ENCODE measurements at places on chromosomes 7 and 10. TPM values are rescaled to one million over a fixed set of nuclear protein-coding genes. Genes with fewer than 3 reads are reported as not detected.

NODAL gene
- 0.12 TPM for total RNA-seq

UNCX gene
- total RNA-seq: not detected

- no peak for DNase-seq
Observed at GRCh38 chr7:37129035-37129425, 319.6 kb downstream of the ELMO1 start.

SEC31B gene
- 13.5 TPM for total RNA-seq

DNA sequence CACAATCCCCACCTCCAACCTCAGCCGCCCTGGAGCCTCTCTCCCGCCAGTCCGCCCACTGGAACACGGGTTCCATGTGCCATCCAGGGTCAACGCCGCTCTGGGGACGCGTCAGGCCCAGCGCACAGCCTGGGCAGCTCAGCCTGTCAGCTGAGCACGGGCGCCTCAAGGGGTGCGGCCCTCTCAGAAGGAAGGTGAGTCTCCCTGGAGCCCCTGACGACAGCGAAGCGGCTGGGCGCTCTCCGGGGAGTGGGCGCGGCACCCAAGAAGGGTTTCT is 1.2 kb upstream of the SLC18A3 start:
- no peak for DNase-seq

LIPJ gene
- not detected for total RNA-seq

- DNase-seq: peak; percentile 10
Observed at GRCh38 chr7:149869867-149870266, 3.9 kb upstream of the ATP6V0E2 start.

FIS1 gene
- 190 TPM for total RNA-seq

- DNase-seq: no peak
Observed at GRCh38 chr10:132328738-132329137, 3.3 kb upstream of the LRRC27 start.

BAZ1B gene
- total RNA-seq: 50.7 TPM

DNA sequence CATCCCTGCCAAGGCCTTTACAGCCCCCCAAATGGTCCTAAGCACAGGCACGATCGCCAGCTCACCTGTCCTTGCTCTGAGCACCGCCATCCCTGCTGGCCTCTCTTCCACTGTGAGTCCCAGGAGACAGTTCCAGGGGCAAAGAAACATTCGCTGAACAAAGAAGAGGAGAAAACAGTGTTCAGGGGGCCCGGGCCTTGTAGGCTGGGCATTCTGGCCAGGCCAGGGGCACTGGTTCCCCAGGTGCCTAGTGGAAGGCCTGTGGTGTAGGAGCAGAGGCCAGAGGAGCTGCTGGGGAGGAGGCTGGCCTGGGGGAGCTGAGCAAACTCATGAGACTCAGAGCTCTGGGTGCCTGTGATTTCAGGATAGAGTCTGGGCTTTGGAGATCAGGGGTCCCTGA is 22.6 kb downstream of the AQP1 start:
- no peak for DNase-seq

DNA sequence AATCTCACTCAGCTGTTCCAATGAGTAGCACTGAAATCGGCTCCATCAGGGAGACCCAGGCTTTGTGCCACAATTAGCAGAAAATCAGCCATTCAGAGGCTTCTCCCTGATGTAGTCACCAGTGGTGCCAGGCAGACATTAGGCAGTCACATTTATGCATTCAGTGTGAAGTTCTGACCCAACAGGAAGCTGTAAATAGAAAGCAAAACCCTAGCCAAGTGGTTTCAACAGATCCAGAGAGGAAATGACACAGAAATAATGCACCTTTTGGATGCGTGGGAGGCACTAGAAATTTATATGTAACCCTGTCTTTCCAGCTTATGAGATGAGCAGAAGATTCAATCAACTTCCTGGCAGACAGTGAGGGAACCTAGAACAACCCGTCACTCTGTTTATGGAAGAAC is 186.4 kb downstream of the PDE1C start:
- DNase-seq: no peak

DNA sequence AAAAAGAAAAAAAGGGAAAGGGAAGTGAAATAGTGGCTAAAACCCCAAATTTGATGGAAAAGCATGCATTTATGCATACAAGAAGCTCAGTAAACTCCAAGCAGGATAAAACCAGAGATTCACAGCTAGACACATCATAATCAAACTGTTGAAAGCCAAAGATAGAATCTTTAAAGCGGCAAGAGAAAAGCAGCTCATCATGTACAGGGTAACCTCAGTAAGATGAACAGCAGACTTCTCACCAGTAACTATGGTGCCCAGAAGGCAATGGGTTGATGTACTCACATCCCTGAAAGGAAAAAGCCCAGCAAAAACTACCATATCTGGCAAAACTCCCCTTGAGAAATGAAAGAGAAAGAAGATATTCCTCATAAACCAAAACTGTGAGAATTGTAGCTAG is 60.4 kb downstream of the TPST1 start:
- DNase-seq: no peak

DNA sequence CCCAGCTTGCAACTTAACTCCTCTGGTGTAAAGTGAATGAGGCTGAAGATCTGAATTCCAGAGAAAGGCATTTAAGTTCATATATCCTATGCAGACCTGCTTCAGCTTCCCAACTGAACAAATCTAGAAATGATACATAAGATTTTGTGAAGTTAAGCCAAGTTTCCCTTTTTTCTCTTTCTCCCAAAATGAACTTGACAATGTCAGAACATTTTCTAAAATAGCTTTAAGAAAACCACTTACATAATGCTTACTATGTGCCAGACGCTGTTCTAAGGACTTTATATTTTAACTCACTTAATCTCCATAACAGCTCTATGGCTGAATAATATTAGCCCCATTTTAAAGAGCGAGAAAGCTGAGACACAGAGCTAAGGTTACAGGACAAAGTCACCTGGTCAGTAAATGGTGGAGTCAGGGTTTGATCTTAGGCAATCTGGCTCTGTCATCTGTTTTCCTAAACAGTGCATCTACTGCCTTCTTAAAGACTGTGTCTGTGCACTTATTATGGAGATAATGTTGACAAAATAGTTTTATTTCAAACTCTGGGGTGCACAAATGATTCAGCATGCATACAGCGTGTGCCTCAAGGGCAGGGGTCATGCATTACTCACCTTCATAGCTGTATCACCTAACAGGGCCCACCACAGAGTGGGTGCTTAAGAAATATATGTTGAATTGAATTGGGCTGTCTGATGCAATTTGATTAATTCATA is 66.8 kb downstream of the RHOBTB1 start:
- DNase-seq: no peak

DNA sequence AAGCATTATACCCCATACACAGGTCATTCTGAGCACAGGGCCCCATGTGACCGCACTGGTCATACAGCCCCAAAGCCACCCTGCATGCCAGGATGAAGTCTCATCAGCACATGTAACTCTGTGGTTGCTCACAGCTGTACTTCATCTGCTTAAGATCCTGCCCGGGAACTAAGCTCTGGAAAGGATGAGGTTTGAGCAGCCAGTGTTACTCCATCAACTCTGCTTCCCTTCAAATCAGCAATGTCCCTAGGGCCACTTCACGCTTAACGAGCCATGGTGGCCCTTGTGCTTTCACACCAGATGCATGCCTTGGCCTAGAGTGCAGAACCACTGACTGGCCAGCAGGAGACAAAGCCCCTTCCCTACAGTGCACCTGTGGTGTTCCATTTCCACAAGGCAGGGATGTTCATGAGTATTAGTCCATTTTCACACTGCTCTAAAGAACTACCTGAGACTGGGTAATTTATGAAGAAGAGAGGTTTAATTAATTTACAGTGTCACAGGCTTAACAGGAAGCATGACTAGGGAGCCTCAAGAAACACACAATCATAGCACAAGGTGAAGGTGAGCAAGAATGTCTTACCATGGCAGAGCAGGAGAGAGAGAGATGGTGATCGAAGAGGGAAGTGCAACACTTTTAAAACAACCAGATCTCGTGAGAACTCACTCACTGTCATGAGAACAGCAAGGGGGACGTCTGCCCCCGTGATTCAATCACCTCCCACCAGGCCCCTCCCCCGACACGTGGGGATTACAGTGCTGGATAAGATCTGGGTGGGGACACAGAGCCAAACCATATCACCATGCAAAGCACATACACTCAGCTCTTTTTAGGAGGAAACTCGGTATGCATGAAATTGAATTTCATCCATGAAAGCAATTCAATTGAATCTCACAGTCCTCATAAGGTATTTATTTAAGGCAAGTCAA is 149.0 kb upstream of the CDCA7L start:
- DNase-seq: no peak

STAMBPL1 gene
- total RNA-seq: 6.8 TPM

GRCh38 chr10:71443676-71444075 is 47.0 kb downstream of the CDH23 start:
- no peak for DNase-seq

CFAP43 gene
- total RNA-seq: 1.9 TPM

- no peak for DNase-seq
Observed at GRCh38 chr7:78900806-78901205, 552.7 kb downstream of the MAGI2 start.

PRF1 gene
- total RNA-seq: 7.3 TPM

DNA sequence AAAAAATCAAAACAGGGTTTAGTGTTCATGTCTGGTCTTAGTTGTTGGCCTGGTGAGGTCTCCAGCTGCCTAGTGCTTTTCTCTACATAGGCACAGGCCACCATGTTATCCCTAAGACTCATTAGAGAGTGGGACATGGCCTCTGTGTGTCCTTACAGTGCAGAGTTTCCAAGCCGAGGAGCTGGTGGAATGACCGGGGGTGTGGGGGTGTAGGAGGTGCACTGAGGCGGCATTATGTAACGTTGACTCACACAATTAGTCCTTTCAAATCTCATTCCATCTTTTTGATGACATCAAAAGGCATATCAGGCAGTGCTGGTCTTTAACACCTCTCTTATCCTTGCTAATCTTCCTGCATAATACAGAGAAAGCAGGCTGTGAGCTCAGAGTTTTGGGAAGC is 71.3 kb downstream of the MTPN start:
- no peak for DNase-seq

DNA sequence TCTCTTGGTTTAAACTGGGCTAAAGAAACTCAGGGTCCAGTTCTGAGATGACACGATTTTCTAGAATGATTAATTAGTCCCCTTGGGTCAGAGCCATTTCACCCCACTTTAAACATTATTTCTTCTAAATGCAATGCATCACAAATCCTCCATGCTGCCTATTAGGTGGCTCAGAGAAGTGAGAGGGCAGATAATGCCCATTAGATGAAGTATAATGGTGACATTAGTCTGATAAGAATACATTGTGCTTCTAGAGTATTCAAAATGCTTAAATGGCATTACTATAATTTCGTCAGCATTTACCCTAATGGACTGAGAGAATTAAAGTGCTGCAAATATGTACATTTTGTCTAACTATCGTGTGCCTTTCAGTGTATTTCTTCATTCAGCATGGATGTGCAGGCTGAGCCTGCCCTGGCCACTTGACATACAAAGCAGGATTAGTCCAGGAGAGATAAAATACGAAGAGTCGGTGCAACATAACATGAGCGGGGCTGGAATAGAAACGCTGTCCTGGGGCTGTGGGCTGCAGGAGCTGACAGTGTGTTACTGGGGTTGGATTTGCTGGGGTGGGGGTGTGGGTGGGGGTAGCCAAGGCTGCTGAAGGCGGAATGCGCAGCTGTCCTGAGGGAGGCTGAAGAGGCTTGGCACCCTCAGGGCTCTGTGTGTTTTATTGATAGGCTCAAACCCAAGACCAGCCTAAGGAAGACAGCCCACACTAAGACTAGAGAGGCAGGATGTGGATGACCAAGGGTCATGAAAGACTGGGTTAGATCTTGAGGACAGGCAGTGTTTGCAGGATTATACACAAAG is 52.8 kb upstream of the KLF6 start:
- no peak for DNase-seq

LRRC17 gene
- total RNA-seq: 10.6 TPM

PNLIPRP1 gene
- total RNA-seq: 2.1 TPM

GRCh38 chr7:81469869-81470723 is 299.8 kb downstream of the HGF start:
- DNase-seq: peak; percentile 61

DNA sequence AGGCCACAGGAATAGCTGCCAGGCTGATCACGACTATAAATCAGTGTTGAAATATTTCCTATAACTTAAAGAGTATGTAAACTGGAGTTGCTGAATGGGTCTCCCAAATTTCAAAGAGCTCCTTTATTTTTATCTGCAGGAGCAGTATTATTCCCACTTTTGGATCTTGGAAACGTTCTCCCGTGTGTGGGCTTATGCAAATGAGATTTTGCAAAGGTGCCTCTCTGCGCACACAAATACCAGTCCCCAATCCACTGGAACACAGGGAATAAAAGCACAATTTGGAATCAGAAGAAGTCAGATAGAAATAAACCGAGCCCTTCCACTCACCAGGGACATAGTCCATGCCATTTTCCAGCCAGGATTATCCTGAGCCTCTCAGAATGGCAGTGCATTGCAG is 350.2 kb upstream of the CELF2 start:
- DNase-seq: no peak

GRCh38 chr7:116876664-116877442 is 14.5 kb downstream of the CAPZA2 start:
- peak; percentile 65 for DNase-seq

SLC29A3 gene
- total RNA-seq: 11.6 TPM

DNA sequence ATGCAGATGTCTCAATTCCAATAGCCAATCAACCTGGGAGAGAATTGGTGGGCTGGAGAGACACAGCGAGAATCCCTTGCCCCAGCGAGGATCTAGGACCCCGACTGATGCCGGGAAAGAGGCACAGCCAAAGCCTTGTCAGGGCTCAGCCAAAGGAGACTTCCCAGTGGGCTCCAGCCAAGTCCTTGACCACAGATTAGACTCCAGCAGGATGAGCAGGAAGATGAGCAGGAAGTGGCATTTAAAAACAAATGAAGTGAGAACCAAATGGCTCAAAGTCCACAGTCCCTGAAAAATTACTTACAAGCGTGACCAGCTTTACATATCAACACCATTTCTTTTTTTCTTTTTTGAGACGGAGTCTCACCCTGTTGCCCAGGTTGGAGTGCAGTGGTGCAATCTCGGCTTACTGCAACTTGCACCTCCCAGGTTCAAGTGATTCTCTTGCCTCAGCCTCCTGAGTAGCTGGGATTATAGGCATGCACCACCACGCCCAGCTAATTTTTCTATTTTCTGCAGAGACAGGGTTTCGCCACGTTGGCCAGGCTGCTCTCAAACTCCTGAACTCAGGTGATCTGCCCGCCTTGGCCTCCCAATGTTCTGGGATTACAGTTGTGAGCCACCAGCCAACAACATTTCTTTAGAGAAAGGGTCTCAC is 40.2 kb downstream of the CTBP2 start:
- peak; percentile 52 for DNase-seq

GPR15LG gene
- 0.32 TPM for total RNA-seq

UCMA gene
- not detected for total RNA-seq
